Common myeloid progenitor, CD34-positive (primary cell): ENCODE measurements at places on chromosomes 4 and X.

- DNase-seq = peak; percentile 77
These were observed 44.4 kb upstream of the TMSB15B start for GRCh38 chrX:103918050-103918449.

DNA sequence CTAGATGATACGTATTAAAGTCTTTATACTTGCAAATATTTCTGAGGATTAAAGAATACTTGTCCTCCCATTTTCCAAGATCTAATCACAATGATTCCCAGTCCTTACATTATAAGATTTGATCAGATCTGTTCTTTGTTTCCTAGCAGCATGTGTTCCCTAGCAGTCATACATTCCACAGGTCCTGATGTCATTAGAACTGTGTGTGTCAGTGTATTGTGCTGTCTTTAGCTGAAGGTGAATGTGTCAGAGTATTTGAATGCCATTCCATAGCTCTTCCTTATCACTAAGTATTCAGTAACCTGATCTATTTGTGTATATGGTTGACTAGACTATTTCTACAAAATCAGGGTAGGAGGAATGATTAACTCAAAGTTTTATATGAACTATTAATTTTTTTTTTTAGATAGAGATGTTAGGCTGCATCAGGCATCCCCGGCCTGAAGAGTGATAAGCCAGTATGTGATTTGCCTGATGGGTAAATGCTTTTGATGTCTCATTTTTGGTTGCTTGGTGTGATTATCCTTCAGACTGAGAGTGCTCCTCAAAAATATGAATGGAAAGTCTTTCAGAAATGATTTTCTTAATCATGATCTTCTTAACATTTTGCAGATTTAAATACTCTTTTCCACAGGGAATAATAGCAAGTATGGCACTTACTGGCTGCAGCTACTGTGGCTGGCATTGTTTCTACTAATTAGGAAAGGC is 4.4 kb downstream of the ADGRL3 start:
- DNase-seq = no peak

GRCh38 chr4:32140636-32141035 is 1420.5 kb downstream of the PCDH7 start:
- DNase-seq = peak; percentile 91

GRCh38 chr4:159682996-159683395 is 580.1 kb downstream of the RAPGEF2 start:
- no peak for DNase-seq
